ENCODE measurements at places on chromosomes 1 and 21.

DNA sequence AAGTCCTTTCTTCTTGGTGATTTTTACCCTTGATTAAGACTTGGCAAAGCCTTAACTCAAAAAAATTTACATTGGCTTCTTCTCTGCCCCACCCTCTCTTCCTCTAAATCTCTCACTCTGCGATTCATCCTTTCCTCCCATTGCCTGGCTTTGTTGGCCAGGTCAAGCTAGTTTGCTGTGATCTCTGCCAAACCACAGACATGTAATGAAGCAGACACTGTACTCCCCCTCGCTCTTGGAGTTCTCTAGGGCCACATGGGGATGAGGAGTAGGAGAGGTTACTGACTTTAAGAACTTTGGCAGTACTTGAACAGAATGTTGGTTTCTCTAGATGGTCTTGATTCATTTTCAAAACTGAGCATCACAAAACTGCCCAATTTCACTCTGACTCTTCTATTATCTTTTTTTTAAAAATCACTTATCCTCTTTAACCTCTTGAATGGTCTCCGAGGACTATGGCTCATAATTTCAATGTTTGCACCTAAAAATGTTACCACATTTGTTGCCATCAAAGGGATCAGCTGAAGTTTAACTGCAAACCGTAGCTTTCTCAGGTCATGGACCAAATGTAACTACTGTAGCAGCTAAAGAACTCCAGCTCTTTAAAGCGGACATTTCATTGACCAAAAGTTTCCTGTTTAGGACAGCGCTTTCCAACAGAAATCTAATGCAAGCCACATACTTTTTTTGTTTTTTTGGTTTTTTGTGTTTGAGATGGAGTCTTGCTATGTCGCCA, 62.7 kb upstream of the IPO9 start:
- H3K27ac ChIP-seq = peak overlapping the region; percentile 20
- H3K36me3 ChIP-seq = no peaks in the 10 kb centered on the region
- peak; percentile 77 for DNase-seq
- peaks cover 10% of the 10 kb centered on the region for H3K4me1 ChIP-seq

DNA sequence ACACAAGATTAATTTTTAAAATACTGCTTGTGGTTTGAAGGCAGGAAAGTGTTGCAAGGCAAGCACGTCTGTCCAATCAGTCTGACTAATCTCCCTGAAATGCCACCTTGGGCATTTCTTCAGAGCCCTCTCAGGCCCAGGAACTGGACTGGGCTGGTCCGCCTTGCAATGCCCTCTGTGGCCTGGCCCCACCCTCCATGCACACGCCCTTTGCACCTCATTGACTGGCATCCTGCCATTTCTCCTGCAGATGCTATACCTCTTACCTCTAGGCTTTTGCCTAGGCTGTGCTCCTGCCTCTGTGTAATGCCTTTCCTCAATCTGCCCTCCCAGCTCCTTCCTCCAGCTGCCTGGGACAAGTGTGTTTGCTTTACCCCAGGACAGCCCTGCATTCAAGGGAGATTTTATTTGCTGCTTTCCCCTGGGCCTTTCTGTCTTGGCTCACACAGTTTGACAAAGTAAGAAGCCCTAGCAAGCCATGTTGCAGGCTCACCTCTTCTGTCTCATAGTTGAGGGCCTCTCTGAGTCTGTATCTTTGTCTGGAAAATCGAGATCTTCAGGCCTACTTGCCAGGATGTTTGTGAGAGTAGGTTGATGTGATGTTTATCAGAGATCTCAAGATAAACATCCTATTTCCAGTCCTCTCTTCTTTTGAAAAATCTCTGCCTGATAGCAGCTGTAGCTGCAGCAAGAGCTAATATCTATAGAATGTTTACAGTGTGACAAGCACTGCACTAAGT, 149.2 kb upstream of the JUN start:
- no peak for DNase-seq
- no peaks in the 10 kb centered on the region for H3K27me3 ChIP-seq
- H3K4me3 ChIP-seq = no peak overlapping the region
- H3K4me1 ChIP-seq = no peaks in the 10 kb centered on the region

- no peaks in the 10 kb centered on the region for H3K27me3 ChIP-seq
- peaks cover 8% of the 10 kb centered on the region for H3K4me1 ChIP-seq
- DNase-seq = no peak
- H3K27ac ChIP-seq = no peak overlapping the region
These were observed 3.6 kb downstream of the NOC2L start for GRCh38 chr1:955474-955873.

GRCh38 chr1:224564454-224565084, 51.5 kb upstream of the CNIH3 start:
- no peak for DNase-seq
- H3K27ac ChIP-seq = no peak overlapping the region
- H3K36me3 ChIP-seq = no peaks in the 10 kb centered on the region
- no peaks in the 10 kb centered on the region for H3K4me1 ChIP-seq
- H3K4me3 ChIP-seq = no peak overlapping the region
- no peaks in the 10 kb centered on the region for H3K27me3 ChIP-seq

DNA sequence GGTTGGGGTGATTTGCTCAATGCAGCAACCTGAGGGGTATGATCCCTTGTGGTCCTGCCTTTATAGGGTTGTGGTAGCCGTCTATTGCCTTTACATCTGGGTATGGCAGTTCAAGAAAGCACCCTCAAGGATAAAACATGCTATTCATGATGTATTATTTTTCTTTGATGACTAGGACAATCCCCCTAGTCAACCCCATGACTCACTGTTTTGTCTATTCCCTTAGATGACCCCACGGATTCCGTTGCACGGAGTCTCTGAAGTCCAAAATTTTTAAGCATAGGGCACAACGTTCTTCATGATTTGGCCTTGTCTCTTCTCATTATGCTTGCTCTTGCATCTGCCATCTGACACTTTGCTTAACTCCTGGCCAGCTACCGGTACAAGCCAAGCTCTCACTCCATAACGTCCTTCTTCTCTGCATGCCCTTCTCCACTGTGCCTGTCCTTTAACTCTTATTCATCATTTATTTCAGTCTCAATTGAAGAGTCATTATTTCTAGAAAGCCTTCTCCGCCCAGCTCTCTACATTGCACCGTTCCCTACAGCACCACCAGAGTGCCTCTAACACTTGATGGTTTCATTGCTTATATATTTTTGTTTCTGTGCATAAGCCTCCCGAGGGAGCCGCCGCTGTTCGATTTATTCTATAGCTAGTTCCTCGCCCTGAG, 838 bp upstream of the DISP1 start:
- peaks cover 4% of the 10 kb centered on the region for H3K4me1 ChIP-seq
- no peaks in the 10 kb centered on the region for H3K27me3 ChIP-seq
- DNase-seq = no peak

DNA sequence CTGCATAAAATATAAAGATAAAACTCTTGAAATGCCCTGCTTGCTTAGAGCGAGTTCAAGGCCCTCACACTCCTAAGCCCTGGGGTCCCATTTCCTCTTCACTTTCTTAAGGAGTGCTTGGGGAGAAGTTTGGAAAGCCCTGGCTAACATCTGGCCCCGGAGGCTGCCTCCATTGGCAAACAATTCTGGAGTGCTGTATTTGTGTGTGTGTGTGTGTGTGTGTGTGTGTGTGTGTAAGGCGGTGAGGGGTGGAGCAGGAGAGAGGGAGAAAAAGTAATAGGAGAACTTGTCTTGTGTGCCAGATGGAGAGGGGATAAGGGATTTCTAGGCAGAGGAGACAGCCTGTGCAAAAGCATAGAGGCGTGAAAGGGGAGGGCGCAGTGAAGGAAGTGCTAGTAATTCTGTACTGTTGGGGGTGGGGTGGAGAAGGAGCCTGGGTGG, 578 bp upstream of the TRIM62 start:
- H3K27ac ChIP-seq = peak overlapping the region; percentile 85
- peak overlapping the region; percentile 76 for H3K4me3 ChIP-seq
- H3K4me1 ChIP-seq = no peaks in the 10 kb centered on the region
- H3K27me3 ChIP-seq = no peaks in the 10 kb centered on the region

- no peaks in the 10 kb centered on the region for H3K27me3 ChIP-seq
- no peak overlapping the region for H3K27ac ChIP-seq
- H3K36me3 ChIP-seq = no peaks in the 10 kb centered on the region
- H3K4me3 ChIP-seq = no peak overlapping the region
These were observed 232.0 kb upstream of the PLXNA2 start for GRCh38 chr1:208475951-208476845.

- no peak overlapping the region for H3K4me3 ChIP-seq
- no peaks in the 10 kb centered on the region for H3K27me3 ChIP-seq
- DNase-seq = no peak
These were observed 323.1 kb upstream of the NFIA start for GRCh38 chr1:60759291-60759690.

DNA sequence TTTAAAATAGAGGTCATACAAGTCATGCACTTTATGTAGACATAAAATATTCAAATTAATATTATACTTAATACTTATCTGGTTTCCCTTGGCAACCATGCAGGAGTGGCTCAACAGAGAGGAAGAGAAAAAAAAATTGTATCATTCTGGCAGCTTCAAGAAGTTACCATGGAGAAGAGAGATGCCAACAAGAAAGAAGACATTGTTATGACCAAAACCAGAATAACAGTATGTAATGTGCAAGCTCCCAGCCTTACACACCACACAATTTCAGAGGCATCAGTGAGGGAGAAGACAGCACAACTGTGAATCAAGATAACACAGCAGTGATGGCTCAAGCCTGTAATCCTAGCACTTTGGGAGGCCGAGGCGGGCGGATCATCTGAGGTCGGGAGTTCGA, 49.1 kb upstream of the RCOR3 start:
- no peaks in the 10 kb centered on the region for H3K36me3 ChIP-seq
- H3K27me3 ChIP-seq = no peaks in the 10 kb centered on the region

- H3K4me3 ChIP-seq = no peak overlapping the region
- no peaks in the 10 kb centered on the region for H3K27me3 ChIP-seq
- no peak for DNase-seq
- H3K4me1 ChIP-seq = no peaks in the 10 kb centered on the region
- H3K27ac ChIP-seq = no peak overlapping the region
These were observed 90.1 kb downstream of the PTPN14 start for GRCh38 chr1:214461305-214461704.

DNA sequence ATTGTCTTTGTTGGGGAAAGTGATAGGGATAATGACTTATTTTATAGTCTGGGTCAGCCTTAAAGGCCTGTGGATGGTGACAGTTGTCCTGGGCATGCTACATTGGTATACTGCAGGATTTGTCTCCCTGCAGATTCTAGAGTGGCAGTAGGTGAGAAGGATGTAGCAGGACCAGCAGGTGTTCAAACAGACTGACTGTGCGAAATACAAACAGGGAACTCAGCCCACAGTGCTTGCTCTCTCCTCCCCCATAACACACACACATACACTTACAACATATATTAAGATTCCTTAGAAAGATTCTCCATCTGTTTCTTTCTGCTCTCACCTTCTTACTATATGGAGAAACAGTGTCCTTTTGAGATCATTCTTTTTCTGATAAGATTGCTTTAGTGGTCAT, 6.9 kb downstream of the PDE4B start:
- no peak overlapping the region for H3K27ac ChIP-seq
- no peaks in the 10 kb centered on the region for H3K36me3 ChIP-seq
- no peaks in the 10 kb centered on the region for H3K4me1 ChIP-seq
- H3K27me3 ChIP-seq = no peaks in the 10 kb centered on the region

DNA sequence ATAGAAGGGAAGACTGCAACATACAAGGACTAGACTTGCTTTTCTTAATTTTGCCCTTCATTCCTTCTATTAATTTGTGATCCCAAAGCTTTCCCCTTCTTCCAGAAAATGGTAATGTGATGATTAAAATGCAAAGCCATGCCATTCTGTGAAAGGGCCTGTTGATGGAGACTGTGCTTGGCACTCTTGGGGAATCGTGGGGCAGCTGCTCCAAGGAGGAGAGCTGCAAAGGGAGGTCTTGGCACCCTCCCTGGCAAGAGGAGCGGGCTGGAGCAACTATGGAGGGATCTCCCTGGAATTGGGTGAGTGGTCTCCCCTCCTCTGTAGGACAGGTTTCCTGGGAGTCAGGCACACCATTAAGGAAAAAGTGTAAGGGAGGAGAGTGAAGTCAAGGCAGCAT, 16.6 kb downstream of the CACNA1S start:
- H3K4me3 ChIP-seq = no peak overlapping the region
- H3K36me3 ChIP-seq = no peaks in the 10 kb centered on the region
- H3K4me1 ChIP-seq = no peaks in the 10 kb centered on the region
- no peak for DNase-seq

GRCh38 chr1:220032911-220033310, 13.4 kb downstream of the EPRS1 start:
- H3K27me3 ChIP-seq = no peaks in the 10 kb centered on the region
- no peak overlapping the region for H3K27ac ChIP-seq
- no peak overlapping the region for H3K4me3 ChIP-seq
- no peaks in the 10 kb centered on the region for H3K4me1 ChIP-seq
- DNase-seq = no peak
- H3K36me3 ChIP-seq = peaks cover 5% of the 10 kb centered on the region

Data from uterus (tissue), 4 donors.